ENCODE measurements at places on chromosomes 2 and 18.

DNA sequence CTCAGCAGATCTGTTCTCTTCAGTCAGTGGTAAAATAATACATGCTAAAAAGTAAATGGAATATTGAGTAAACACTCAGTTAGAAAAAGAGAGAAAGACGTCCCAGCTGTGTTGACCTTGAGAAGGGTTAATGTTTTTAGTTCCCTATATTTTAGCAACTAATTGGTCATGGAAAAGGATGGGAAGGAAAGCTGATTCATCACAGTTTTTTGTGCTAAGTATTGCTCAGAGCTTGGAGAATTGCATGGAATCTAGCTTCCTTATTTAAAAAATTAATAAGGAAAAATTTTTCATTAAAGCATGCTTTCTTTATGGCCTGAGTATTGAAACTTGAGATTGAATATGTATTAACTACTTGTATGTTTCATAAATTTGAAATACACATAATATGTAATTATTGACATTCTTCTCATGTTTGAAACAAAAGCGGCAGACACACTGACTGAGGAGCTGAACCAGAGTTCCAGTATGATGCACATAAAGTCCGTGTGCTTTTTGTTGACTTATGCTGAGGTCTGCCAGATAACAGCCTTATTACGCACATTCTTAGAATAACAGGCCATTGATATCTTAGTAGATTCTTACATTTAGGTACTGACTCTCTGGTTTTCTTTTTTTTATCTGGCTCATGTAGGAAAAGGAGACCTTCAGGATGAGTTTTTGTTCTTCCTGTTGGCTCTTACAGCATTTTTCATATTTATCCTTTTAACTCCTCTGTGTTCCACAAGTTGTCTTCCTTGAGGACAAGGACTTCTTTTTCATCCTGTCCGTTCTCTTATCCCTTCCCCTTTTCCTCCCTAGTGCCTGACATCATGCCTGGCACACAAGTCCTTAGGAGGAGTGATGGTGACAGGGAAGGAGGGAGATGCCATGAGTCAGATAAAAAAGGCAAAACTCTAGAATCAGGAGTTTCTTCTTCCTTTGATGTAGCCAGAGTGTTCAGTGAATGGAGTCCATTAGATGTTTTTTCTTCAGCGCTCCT is 194.1 kb downstream of the PTPRM start:
- no peak for DNase-seq

DNA sequence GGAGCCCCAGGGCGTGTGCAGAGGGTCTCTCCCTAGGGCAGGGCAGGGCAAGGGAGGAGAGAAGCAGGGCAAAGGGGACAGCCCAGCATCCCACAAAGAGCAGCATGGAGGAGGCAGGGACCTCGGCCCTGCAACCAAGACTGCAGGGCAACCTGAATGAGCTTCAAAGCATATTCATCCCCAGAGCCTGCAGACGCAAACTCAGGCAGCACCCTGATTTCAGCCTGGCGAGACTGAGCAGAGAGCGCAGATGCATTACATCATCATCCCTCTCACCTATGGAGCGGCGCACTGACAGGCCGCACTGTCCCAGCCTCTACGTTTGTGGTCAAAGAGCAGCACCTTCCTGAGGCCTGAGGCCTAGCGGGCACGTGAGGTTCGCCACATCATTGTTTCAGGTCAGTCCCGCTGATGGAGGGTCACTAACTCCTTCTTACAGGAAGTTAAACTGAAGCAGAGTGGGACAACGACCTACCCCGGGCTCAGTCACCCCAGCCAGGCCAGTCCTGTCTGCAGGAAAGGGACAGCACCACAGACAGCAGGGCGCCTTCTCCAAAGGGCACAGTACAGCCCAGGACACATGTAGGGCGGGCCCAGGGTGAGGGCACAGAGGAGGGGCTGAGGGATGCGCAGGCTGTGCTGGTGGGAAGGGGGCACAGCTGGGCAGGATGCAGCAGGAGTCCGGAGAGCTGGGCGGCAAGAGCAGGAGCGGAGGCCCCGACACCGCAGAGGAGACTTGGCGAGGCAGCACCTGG is 67.2 kb upstream of the RAB6C start:
- DNase-seq, result no peak

GRCh38 chr2:238954841-238955591 is 107.1 kb downstream of the TWIST2 start:
- no peak for DNase-seq

GRCh38 chr2:237024255-237024654 is 61.4 kb upstream of the COPS8 start:
- no peak for DNase-seq

GRCh38 chr2:219073413-219074129 is 12.8 kb upstream of the IHH start:
- no peak for DNase-seq

- peak; percentile 53 for DNase-seq
Measured at GRCh38 chr2:223837287-223838061, at the start of gene AP1S3. AP1S3 (minus strand) TSS chr2:223837582; CDS start chr2:223837450, 132 bp downstream.

- no peak for DNase-seq
Measured at GRCh38 chr2:200223205-200223784, 83.2 kb upstream of the SPATS2L start.

- peak; percentile 39 for DNase-seq
Measured at GRCh38 chr2:130355578-130356431, at the start of gene PTPN18. PTPN18 (plus strand) TSS chr2:130356056; CDS start chr2:130356108, 52 bp downstream.

GRCh38 chr18:55119434-55119833 is 160.2 kb upstream of the CCDC68 start:
- DNase-seq, result no peak

DNA sequence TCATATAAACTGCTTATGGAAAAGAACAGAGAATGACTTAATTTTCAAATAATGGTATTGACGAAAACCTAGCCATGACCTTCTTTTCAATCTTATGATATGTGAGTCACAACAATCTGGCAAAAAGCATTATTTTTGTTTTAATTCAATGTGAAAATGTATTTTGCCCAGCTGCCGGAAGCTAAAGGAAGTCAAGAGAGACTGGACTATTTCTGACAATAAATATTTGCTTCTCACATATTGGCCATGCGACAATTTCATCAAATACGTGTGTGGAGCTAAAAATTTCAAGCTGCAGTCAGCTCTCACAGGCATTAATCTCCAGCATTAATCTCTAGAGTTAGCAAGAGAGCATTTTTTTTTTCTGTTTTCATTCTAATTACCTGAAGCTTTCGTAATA is 881.0 kb downstream of the CPS1 start:
- DNase-seq, result no peak

GRCh38 chr18:70931942-70932814 is 643.3 kb downstream of the SOCS6 start:
- no peak for DNase-seq

- DNase-seq, result no peak
Measured at GRCh38 chr2:210768329-210768910, 212.0 kb downstream of the CPS1 start.

GRCh38 chr2:6647046-6647445 is 218.7 kb downstream of the CMPK2 start:
- DNase-seq, result no peak

DNA sequence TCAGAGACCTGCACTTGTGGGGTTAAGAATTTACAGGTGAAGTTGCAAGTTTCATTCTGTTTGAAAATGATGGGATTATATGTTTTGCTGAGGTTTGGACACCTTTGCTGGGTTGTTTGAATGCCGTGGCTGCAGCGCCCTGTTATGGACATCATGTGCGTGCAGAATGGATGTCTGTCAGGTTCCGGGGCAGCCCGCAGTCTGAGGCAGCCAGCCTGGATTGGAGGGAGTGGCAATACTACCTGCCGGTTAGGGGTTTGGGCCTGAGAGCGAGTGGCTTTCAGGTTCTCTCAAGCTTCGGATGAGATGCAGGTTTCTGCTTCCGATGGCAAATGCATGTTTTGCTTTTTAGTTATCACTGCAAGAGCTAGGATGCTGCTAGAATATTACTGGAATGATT is 1.1 kb downstream of the CASP8 start:
- peak; percentile 41 for DNase-seq

DNA sequence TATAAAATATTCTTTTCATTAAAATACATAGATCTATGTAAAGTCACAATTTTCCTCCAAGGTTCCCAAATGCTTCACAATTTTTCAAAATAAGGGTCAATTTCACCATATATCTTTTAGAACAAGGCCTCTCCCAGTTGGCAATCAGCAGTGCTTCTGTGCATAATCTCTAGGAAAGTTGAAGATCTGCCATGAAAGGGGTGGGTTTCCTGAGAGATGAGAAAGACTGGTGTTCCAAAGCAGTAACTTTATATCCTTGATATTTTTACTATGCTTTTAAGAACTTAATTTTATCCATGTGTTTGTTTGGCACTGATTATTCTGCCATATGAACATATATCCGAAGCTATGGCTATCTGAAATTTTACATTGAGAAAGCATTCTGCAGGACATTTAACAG is 199.4 kb upstream of the CYP26B1 start:
- DNase-seq, result no peak

DNA sequence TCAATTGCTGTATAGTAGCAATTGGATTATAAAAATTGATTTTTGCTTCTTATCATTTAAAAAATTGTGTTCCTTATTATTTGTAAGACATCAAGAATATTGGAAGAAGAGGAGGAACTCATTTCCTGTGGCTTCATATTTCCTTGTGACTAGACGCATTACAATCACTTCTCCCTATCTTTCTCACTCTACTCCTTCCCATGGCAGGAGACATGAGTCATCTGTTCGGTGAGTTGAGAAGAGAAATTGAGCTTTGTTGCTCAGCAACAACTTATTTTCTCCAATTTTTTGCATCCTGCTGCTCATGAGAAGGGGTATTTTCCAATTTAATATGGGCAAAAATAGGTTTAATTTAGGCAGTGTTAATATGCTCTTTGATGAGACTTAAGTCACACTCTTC is 1783.9 kb downstream of the SUCLG1 start:
- DNase-seq, result no peak

GRCh38 chr2:26412091-26412673 is 10.5 kb downstream of the DRC1 start:
- DNase-seq, result no peak

- no peak for DNase-seq
Measured at GRCh38 chr2:35803126-35803525, 552.5 kb upstream of the CRIM1 start.

Data from T follicular helper cell (primary cell).